ENCODE measurements at places on chromosomes 7 and 10. TPM values are rescaled to one million over a fixed set of nuclear protein-coding genes. Genes with fewer than 3 reads are reported as not detected.
A peak's percentile ranks its signal among the peaks of the same experiment; 100 is the strongest.

DNA sequence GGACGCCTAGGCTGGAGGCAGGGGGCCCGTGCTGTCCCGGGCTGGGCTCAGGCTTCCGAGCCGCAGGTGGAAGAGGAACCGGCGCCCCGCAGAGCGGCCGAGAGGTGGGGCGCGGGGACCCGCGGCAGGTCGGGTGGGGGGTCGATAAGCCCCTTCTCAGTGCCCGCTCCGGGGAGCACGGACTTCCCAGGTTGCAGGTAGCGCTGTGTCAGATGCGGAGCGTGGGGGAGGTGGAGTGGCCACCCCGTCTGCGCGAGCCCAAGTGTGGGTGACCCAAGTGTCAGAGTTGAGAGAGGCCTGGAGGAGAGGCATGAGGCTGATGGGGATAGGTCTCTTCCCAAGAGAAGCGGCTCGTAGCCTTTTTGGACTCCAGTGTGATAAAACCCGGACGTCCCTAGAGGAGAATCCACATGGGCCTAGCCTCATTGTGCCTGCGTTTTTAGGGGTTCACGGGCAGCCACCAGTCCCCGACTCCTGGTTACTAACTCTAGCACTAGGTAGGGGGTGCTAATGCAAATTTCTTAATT, 580 bp downstream of the EEPD1 start:
- no peak for DNase-seq

DNA sequence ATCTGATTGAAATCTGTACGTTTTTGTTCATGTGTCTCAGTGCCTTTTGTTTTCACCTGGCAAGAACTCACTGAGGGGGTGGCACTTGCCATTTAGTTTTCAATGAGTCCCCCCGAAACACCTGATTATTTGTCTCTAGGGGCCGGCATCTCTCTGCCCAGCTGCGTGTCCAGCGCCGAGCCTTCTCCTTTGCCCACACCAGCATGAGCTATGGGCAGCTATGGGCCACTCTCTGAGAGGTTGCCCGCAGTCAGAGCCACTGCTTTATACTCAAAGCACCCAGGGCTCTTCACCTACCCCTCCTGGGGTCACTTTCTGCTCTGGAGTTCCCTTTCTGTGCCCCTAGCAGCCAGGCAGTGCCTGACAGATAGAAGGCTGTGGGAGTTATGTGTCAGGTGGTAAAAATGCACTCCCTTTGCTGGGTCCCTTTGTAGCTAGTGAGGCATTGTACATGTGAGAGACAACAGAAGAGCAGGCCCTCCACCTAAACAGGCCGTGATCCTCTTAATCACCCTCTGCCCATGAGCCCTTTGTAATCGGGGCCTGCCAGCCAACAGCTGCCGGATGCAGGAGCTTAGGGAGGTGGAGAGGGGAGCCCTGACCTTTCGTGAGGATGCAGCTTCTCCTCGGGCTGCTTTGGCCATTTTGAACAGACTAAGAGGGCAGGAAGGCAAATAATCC, 133.1 kb upstream of the NPS start:
- DNase-seq = no peak

- no peak for DNase-seq
Observed at GRCh38 chr10:84715911-84716310, 387.5 kb downstream of the CCSER2 start.

GRCh38 chr7:151062399-151063211, 3.2 kb downstream of the SLC4A2 start:
- DNase-seq = peak; percentile 77

GRCh38 chr7:45039106-45039505, 39.1 kb downstream of the CCM2 start:
- DNase-seq = no peak

DNA sequence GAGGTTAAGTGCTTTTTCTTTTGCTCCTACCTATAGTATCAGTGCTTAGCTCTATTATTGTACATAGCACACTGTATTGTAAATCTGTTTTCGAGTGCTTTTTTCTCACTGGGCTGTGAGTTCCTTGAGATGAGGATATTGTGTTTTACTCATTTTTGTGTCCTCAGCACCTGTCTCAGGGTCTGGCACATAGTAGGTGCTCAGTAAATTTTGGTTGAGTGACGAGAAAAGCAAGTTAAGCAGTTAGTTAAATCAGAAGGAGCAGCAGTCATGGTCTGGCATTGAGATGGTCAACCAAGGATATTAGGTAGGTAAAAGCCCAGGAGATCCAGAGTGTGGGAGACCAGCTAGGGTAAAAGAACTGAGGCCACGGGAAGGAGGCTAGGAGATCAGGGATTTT, 51.2 kb downstream of the AP3M1 start:
- no peak for DNase-seq

DNA sequence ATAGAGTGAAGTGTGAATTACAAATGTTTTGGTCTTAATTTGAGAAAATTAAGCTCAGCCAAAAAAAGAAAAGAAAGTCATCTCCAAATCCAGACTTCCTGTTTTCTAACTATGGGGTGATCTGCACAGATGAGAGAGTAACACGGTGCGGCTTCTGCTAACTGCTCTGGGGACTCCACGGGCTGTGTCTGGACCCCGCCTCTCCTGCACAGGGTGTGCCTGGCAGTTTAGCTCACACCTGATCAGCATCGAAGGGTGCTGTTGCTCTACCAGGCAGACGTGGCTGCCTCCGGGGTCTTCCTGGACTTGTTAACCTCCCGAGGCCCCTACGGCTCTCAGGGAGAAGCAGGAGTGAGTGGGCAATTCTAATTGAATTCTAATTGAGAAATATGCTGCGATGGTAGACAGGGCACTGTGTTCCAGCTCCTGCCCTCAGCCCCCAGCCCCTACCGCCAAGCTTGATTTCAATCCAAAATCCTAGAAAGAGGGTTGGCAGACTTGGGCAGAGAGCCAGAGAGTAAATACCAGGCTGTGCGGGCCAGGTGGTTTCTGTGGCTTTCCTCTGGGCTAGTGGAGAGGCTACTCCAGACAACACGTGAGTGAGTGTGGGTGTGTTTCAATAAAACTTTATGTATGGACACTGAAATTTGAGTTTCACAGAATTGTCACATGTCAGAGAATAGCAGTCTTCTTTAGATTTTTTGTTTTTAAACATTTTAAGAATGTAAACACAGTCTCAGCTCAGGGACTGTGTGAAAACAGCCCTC, 13.4 kb downstream of the SHH start:
- DNase-seq = no peak

DNA sequence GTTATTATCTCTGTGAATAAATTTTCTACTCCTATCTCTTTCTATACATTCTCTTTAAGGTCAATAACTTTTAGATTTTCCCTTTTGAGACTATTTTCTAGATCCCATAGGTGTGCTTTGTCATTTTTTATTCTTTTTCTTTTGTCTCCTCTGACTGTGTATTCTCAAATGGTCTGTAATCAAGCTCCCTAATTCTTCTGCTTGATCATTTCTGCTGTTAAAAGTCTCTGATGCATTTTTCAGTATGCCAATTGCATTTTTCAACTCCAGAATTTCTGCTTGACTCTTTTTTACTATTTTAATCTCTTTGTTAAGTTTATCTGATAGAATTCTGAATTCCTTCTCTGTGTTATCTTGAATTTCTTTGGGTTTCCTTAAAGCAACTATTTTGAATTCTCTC, 78.2 kb downstream of the THNSL1 start:
- no peak for DNase-seq

- no peak for DNase-seq
Observed at GRCh38 chr10:51928162-51928561, 228.8 kb upstream of the CSTF2T start.

- DNase-seq = no peak
Observed at GRCh38 chr7:134514106-134514505, 13.3 kb upstream of the AKR1B10 start.

- DNase-seq = no peak
Observed at GRCh38 chr7:73995330-73995729, 32.6 kb upstream of the ELN start.

DNA sequence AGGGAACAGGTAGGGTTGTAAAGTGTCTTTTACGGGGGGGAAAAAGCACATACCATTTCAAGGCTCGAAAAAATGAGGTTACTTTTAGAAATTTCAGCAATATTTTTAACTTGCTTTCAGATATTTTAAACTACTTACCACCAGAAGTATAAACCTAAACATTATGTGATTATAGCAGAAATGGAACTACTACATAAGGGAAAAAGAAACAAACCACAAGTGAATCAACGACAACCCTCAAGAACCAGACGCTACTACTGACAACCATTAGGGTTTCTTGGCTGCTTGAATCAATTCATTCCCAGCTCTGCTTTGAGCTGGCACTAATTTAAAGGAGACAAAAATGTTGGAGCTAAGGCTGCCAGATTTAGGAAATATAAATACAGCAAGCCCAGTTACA, 80.1 kb downstream of the ZFAND4 start:
- no peak for DNase-seq

DNA sequence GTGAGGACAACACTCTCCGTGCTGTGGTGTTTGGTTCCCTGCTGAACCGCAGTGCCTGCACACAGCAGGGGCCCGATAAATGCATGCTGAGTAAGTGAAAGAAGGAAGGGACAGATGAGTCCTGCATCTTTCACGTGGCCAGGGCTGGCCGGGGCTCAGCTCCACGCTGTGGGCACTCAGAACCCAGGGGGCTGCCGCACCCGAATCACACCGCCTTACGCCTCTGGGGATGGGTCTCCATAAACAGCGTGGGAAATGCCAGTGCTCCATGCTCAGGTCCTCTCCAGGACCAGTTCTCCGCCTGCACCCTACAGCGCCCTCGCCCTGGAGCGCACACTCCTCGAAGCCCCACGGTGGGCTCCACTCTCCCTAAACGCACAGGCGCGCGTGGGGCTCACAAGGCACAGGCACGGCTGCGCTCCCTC, 38.1 kb downstream of the RASGEF1A start:
- no peak for DNase-seq

GRCh38 chr10:34236931-34237330, 578.2 kb downstream of the PARD3 start:
- DNase-seq = no peak

- no peak for DNase-seq
Observed at GRCh38 chr10:35570397-35570796, 34.7 kb upstream of the GJD4 start.

GRCh38 chr7:110921595-110922151, 169.3 kb upstream of the LRRN3 start:
- DNase-seq = no peak

GRCh38 chr10:49049660-49050059, 65.7 kb downstream of the VSTM4 start:
- no peak for DNase-seq

- DNase-seq = no peak
Observed at GRCh38 chr7:84277628-84278224, 83.1 kb upstream of the SEMA3A start.

- no peak for DNase-seq
Observed at GRCh38 chr10:91493313-91493712, 83.2 kb downstream of the HECTD2 start.

GRCh38 chr10:44724415-44725174, 186.5 kb upstream of the TMEM72 start:
- DNase-seq = no peak

- DNase-seq = no peak
Observed at GRCh38 chr7:128105228-128106022, 74.2 kb upstream of the LRRC4 start.

GRCh38 chr7:158953912-158954311, 97.6 kb downstream of the DYNC2I1 start:
- DNase-seq = no peak

DNA sequence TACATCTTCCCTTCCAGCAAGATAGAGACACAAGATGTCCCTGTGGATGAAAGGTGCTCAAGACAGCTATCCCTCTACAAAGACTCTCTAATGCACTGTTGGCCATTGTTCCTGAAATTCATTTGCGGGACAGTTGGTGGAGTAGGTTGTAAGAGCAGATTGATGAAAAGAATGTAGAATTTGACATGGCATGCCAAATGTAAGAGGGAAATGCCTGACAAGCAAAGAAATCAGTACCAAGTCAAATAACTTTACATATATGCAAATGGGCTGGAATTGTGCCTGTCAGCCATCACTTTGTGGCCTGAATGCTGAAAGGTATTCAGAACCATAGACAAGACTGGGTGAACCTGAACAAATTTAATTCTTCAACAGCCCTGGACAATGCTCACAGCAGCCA, 120.3 kb upstream of the FAM204A start:
- no peak for DNase-seq

- no peak for DNase-seq
Observed at GRCh38 chr10:81575036-81575435, 300.0 kb upstream of the NRG3 start.

DNA sequence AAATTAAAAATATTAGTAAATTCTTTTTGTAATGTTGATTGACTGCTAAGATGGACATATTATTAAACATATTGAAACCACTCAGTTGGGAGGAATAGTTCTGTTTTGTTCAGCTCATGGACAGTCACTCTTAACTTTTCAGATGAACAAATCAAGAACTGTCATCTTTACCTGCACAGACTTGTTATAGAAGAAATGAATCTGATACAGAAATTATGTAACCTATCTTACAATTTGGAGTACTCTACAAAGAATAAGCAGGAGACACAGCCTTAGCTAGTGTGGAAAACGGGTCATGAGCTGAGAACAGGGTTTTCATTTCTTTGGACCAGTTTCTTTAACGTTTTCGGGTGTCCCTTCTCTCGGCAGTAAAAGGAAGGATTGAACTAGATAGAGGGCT, 1.2 kb upstream of the ANLN start:
- DNase-seq = no peak

DNA sequence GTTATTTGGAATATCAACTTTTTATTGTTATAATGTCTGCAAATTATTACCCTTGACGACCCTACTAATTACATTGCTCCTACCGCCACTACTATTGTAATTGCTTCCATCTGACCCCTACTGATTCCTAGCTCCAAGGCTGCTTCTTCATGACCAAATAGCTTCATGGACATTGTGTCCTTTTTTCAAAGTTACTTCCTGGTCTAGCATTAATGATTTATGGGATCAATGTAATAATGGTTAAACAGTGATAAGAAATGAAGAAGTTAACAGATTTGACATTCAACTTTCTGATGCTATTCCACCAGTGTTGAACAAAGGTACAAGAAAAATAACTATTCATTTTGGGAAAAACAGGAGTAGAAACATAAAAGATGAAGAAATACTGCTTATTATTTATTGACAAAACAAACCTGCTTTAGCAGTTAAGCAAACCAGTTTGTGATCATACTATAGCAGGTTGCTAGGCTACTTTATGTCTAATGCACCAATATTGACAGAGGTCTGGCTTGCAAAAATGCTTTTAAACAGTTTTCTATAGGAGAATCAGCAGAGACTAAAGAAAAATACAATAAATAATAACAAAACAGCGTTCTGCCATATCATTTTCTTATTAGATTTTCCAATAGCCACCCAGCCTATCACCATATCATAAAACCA, 125.8 kb downstream of the PCLO start:
- no peak for DNase-seq

- no peak for DNase-seq
Observed at GRCh38 chr7:84394219-84394618, 199.6 kb upstream of the SEMA3A start.

MSMB gene
- not detected for total RNA-seq

HOGA1 gene
- total RNA-seq = 21.8 TPM

SPAM1 gene
- not detected for total RNA-seq

LRRC18 gene
- not detected for total RNA-seq

HMX2 gene
- not detected for total RNA-seq

HOXA9 gene
- not detected for total RNA-seq

TDRD1 gene
- 0.09 TPM for total RNA-seq

GPNMB gene
- 10.5 TPM for total RNA-seq

C10orf143 gene
- 0.14 TPM for total RNA-seq

AGR2 gene
- total RNA-seq = not detected

TRIM50 gene
- total RNA-seq = 0.17 TPM

All from liver (tissue), 10 donors.